ENCODE measurements at places on chromosomes 3 and 15. TPM values are rescaled to one million over a fixed set of nuclear protein-coding genes. Genes with fewer than 3 reads are reported as not detected.

DNA sequence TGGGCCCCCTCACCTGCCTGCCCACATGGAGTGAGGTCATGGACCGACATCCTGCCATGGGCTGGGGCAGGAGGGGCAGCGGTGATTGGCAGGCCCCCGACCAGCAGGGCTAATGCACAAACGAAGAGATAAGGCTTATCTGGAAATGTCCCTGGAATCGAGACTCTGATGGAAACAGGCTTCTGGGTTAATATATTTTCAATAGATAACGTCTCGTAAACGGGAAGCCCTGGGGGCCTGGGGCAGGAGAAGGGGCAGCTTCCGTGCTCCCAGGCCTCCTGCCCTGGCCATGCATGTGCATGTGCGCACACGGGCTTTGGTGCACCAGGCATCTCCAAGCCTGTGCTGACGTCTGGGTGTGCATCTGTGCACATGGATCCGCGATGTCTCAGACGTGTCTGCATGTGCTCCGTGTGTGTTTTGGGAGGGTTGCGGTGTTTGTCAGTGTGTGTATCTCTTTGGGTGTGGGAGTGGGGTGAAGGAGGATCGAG is 55.1 kb downstream of the DNAJB8 start:
- DNase-seq = no peak

DNA sequence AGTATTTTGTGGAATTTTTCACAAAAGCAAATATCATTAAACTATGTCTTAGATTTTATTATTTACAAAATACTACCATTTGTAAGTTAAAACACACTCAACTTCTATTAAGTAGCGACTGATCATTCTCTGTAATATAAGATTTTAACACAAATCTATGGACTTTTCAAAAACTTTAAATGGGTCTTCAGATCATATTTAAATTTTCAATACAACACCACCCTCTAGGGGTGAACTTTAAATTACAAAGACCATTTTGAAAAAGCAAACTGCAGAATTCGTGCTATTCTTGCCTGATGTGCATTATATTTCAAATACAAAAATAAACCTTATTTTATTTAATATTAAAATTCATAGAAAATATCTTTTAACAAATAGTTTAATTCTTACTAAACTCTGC is 8.2 kb upstream of the VGLL4 start:
- no peak for DNase-seq

- no peak for DNase-seq
Observed at GRCh38 chr3:139559541-139559940, 20.0 kb upstream of the RBP1 start.

GRCh38 chr3:156818890-156819289 is 7.3 kb upstream of the LEKR1 start:
- no peak for DNase-seq

DNA sequence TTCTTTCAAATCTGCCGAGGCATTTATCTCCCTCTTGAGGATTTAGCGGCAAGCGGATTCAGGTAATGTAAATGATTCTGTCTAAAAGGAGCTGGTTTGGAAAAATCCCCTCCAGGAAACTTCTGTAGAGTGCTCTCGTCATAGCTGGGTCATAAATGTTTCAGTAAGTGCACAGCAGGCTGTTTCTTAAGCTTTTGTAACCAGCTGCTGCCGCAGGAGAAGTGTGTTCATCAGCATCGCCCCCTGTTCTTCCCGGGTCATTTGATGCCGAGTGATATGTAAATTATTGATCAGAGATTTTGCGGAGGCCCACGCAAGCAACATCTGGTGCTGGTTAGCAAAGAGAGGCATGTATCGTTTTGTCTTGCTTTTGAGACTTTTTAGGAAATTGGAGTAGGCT is 53.1 kb downstream of the DNASE1L3 start:
- no peak for DNase-seq

The ITIH4 gene
- 9.7 TPM for total RNA-seq

Measured in progenitor cell of endocrine pancreas (in vitro differentiated cells).